ENCODE measurements at places on chromosomes 3 and 15.

GRCh38 chr3:55189359-55189801, 261.5 kb upstream of the LRTM1 start:
- DNase-seq, result no peak

- no peak for DNase-seq
These were observed 73.7 kb upstream of the ACAN start for GRCh38 chr15:88729581-88729980.

- no peak for DNase-seq
These were observed 12.4 kb upstream of the ZNF770 start for GRCh38 chr15:35000511-35000910.

DNA sequence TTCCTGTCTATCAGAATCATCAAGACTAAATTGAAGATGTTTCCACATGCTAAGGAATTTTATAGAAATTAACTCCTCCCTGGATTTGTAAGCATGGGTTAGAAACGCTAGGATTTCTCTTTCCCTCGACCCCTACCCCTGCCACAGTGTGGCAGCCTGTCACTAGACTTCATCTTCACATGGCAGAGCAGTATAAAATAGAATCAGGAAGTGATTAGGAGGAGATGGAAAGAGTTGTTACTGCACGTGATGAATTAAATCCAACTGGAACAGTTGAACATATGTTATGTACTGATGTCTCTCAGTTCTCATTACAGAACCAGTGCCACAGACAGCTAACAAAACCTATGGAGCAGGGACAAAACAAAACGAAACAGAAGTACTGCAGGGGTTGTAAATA, 130.0 kb upstream of the BNIP2 start:
- no peak for DNase-seq

Measured in hematopoietic multipotent progenitor cell treated with erythropoietin and hydrocortisone succinate and interleukin-3 and kit ligand, for 17 days (in vitro differentiated cells).